ENCODE measurements at places on chromosomes 5 and 9. TPM values are rescaled to one million over a fixed set of nuclear protein-coding genes. Genes with fewer than 3 reads are reported as not detected.

- peaks cover 4% of the 10 kb centered on the region for H3K36me3 ChIP-seq
- no peaks in the 10 kb centered on the region for H3K27me3 ChIP-seq
- no peak overlapping the region for H3K27ac ChIP-seq
- DNase-seq = no peak
Measured at GRCh38 chr9:36461323-36461722, 61.3 kb upstream of the RNF38 start.

- H3K36me3 ChIP-seq = peaks cover 12% of the 10 kb centered on the region
- H3K27me3 ChIP-seq = no peaks in the 10 kb centered on the region
- no peak for DNase-seq
- no peaks in the 10 kb centered on the region for H3K4me1 ChIP-seq
- H3K4me3 ChIP-seq = no peak overlapping the region
Measured at GRCh38 chr9:130090915-130091314, 37.2 kb downstream of the GPR107 start.

DNA sequence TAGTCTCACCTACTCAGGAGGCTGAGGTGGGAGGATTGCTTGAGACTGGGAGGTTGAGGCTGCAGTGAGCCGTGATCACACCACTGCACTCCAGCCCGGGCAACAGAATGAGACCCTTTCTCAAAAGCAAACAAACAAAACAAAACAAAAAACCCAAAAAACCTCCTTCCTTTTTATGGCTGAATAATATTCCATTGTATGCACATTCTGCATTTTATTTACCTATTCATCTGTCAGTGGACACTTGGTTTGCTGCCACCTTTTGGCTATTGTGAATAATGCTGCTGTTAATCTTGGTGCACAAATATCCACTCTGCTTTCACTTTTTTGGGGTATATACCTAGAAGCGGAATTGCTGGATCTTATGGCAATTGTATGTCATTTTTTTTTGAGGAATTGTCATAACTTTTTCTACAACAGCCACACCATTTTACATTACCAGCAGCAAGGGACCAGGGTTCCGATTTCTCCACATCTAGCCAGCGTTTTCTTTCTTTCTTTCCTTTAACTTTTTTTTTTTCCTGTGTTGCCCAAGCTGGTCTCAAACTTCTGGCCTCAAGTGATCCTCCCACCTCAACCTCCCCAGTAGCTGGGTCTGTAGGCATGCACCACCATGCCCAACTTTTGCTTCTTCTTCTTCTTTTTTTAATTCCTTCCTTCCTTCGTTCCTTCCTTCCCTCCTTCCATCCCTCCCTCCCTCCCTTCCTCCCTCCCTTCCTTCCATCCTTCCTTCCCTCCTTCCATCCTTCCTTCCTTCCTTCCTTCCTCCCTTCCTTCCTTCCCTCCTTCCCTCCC, 30.6 kb downstream of the NKX2-5 start:
- no peak overlapping the region for H3K27ac ChIP-seq
- H3K4me1 ChIP-seq = no peaks in the 10 kb centered on the region
- no peaks in the 10 kb centered on the region for H3K27me3 ChIP-seq
- no peak overlapping the region for H3K4me3 ChIP-seq
- no peaks in the 10 kb centered on the region for H3K36me3 ChIP-seq
- peak; percentile 32 for DNase-seq

GRCh38 chr9:37336150-37336549, 86.3 kb upstream of the GRHPR start:
- no peaks in the 10 kb centered on the region for H3K36me3 ChIP-seq
- H3K27ac ChIP-seq = no peak overlapping the region
- no peaks in the 10 kb centered on the region for H3K27me3 ChIP-seq
- DNase-seq = no peak
- no peaks in the 10 kb centered on the region for H3K4me1 ChIP-seq
- H3K4me3 ChIP-seq = no peak overlapping the region

GRCh38 chr9:93305497-93306020, 121.6 kb downstream of the WNK2 start:
- peaks cover 6% of the 10 kb centered on the region for H3K36me3 ChIP-seq
- peaks cover 8% of the 10 kb centered on the region for H3K4me1 ChIP-seq
- H3K27ac ChIP-seq = no peak overlapping the region
- H3K4me3 ChIP-seq = no peak overlapping the region
- no peak for DNase-seq

DNA sequence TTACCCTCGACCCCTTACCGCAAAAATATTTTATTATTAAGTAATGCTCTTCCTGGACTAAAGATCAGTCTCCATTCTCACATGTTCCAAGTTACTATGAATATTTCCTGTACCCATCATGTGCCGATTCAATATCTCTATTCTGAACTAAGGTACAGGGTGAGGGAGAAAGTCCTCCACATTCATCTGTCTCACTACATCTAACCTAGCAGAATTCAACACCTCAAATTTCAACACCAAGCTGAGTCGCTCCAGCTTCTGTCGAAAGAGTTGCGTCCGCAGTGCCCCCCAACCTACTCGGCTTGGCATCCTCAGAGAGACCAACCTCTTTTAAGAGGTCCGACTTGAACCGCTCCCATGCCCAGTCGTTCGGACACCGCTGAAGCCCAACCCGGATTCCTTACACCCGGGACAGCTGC, 1.0 kb downstream of the CERT1 start:
- peak overlapping the region; percentile 97 for H3K4me3 ChIP-seq
- no peaks in the 10 kb centered on the region for H3K27me3 ChIP-seq
- H3K27ac ChIP-seq = peak overlapping the region; percentile 97
- H3K36me3 ChIP-seq = peaks cover 4% of the 10 kb centered on the region

DNA sequence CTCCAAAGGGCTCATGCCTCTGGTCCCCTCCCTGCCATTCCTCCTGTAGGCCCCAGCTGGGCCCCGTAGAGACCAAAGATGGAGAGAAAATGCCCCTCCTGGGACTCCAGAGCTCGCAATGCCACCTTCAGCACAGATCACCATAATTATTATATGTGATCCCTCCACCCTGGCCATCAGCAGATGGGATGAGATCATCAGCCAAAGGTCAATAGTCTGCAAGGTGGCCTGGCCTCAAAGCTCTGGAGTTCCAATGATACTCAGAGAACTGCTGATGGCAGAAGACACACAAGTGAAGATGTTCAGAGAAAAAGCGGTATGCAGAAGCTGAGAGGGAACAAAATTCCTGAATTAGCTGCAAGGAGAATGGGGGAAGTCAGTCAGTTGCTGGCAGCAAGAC, 5.0 kb downstream of the RPP25L start:
- H3K36me3 ChIP-seq = no peaks in the 10 kb centered on the region
- no peak overlapping the region for H3K4me3 ChIP-seq
- no peak overlapping the region for H3K27ac ChIP-seq
- no peaks in the 10 kb centered on the region for H3K27me3 ChIP-seq
- peak; percentile 84 for DNase-seq

GRCh38 chr5:107203243-107203642, 467.5 kb downstream of the EFNA5 start:
- no peak overlapping the region for H3K27ac ChIP-seq
- no peak overlapping the region for H3K4me3 ChIP-seq
- H3K27me3 ChIP-seq = no peaks in the 10 kb centered on the region
- no peaks in the 10 kb centered on the region for H3K4me1 ChIP-seq

DNA sequence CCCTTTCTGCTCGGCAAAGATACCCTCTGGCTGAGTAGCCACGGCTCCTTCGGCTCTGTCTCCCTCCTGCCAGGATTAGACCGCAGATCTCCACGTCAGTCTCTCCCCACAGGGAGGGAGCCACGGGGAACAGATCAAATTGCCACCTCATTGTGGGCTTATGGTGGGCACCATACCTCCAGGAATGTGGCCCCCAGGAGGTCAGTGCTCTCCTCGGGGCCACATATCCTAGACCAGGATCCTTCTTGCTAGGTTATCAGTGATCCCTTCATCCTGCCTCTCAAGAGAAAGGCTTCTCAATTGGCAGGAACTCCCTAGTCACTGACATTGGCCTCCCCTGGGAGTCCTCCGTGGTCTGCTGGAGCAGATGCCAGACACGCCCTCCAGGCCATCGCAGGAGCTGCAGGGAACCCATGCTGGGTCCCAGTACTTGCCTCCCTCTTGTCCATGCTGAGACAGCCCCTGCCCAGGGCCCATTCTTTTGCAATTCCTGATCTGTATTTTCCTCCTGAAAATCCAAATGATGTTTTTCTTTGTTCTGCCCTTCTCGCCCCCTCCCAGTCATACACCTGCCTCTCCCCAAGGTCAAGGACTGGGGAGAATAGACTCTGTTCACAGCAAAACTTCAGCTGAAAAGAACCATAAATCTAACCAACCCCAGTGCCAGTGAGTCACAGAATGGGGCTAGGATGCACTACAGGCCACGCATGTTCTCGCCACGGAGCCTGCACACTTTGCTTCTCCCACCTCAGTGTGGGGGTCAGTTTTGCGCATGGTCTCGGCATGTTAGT, 31.6 kb upstream of the ENHO start:
- no peak for DNase-seq
- H3K36me3 ChIP-seq = peaks cover 8% of the 10 kb centered on the region
- H3K4me1 ChIP-seq = peaks cover under 1% of the 10 kb centered on the region
- no peak overlapping the region for H3K4me3 ChIP-seq

DNA sequence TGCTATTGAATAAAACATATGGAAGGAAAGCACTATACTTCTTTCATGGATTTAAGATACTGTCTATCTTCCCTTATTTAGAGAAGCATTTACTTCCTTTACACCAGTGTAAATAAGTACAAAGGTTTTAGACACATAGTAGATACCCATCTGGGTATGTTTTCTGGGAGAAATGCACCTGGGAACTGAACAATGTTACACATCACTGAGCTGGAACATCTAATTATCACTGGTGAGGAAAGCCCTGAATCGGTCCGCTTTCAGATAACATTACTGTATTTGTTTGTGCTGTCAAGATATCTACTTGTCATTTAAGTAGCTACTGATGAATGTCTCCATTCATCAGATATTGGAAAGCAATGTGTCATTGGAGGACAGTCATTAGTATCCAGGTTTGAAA, 964.7 kb upstream of the PTPRD start:
- no peak for DNase-seq
- H3K4me3 ChIP-seq = no peak overlapping the region
- H3K36me3 ChIP-seq = no peaks in the 10 kb centered on the region
- no peak overlapping the region for H3K27ac ChIP-seq
- no peaks in the 10 kb centered on the region for H3K27me3 ChIP-seq
- H3K4me1 ChIP-seq = no peaks in the 10 kb centered on the region

DNA sequence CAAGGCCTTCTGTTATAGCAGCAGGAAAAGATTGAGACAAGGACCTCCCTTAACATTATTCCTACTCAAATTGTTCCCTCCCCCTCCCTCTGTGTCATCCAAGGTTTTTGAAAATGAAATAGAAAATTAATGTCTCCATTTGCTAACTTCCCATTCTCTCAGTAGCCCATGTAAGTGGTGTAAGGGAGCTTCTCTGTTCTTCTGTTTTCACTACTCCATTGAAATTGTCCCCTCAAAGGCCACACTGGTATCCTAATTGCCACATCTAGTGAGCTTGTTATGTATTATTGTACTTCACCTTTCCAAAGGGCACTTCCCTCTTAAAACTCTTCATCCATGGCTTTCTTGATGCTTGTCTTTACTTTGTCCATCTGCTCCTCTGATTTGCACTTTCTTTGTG, 131.2 kb upstream of the PIK3R1 start:
- H3K4me3 ChIP-seq = no peak overlapping the region
- no peaks in the 10 kb centered on the region for H3K36me3 ChIP-seq
- no peak overlapping the region for H3K27ac ChIP-seq
- H3K4me1 ChIP-seq = no peaks in the 10 kb centered on the region
- no peaks in the 10 kb centered on the region for H3K27me3 ChIP-seq

- no peaks in the 10 kb centered on the region for H3K27me3 ChIP-seq
- H3K36me3 ChIP-seq = no peaks in the 10 kb centered on the region
- no peak overlapping the region for H3K27ac ChIP-seq
Measured at GRCh38 chr9:115548609-115549260, 430.8 kb upstream of the TNC start.

- no peak for DNase-seq
- no peaks in the 10 kb centered on the region for H3K36me3 ChIP-seq
- peaks cover 37% of the 10 kb centered on the region for H3K27me3 ChIP-seq
- no peak within 1 kb of the TSS for H3K27ac ChIP-seq
- H3K4me3 ChIP-seq = no peak within 1 kb of the TSS
- no peaks in the 10 kb centered on the region for H3K4me1 ChIP-seq
Measured at GRCh38 chr5:76952795-76953536, at the start of gene CRHBP. CRHBP (plus strand) TSS chr5:76953045; CDS start chr5:76953135, 90 bp downstream.

PCDHGA3 gene
- polyA plus RNA-seq = 0.49 TPM

TRIM52 gene
- polyA plus RNA-seq = 7.8 TPM

PPP2R2B gene
- 2.8 TPM for polyA plus RNA-seq

ARHGEF39 gene
- 5.7 TPM for polyA plus RNA-seq

MYOZ3 gene
- 0.31 TPM for polyA plus RNA-seq
